ENCODE measurements at places on chromosomes 2 and 18. TPM values are rescaled to one million over a fixed set of nuclear protein-coding genes. Genes with fewer than 3 reads are reported as not detected.

Gene MAP3K19
- not detected for total RNA-seq

Gene ANKRD62
- total RNA-seq: not detected

Gene SPHKAP
- total RNA-seq: not detected

Gene SIX2
- total RNA-seq: not detected

Gene C2orf72
- total RNA-seq: 76.0 TPM

Gene KCNJ13
- not detected for total RNA-seq

Gene CCDC141
- total RNA-seq: 0.98 TPM

Gene IL18RAP
- total RNA-seq: 0.83 TPM

Gene ACTG2
- 1.3 TPM for total RNA-seq

Gene LONRF2
- 1.4 TPM for total RNA-seq

Gene DNER
- not detected for total RNA-seq

Gene RGPD3
- total RNA-seq: 0.31 TPM

Gene CHRNG
- not detected for total RNA-seq

Gene CHST9
- 3.8 TPM for total RNA-seq

Gene ABCB6
- total RNA-seq: 58.3 TPM

Gene UGT1A5
- total RNA-seq: 5.8 TPM

Gene ALPP
- not detected for total RNA-seq

DNA sequence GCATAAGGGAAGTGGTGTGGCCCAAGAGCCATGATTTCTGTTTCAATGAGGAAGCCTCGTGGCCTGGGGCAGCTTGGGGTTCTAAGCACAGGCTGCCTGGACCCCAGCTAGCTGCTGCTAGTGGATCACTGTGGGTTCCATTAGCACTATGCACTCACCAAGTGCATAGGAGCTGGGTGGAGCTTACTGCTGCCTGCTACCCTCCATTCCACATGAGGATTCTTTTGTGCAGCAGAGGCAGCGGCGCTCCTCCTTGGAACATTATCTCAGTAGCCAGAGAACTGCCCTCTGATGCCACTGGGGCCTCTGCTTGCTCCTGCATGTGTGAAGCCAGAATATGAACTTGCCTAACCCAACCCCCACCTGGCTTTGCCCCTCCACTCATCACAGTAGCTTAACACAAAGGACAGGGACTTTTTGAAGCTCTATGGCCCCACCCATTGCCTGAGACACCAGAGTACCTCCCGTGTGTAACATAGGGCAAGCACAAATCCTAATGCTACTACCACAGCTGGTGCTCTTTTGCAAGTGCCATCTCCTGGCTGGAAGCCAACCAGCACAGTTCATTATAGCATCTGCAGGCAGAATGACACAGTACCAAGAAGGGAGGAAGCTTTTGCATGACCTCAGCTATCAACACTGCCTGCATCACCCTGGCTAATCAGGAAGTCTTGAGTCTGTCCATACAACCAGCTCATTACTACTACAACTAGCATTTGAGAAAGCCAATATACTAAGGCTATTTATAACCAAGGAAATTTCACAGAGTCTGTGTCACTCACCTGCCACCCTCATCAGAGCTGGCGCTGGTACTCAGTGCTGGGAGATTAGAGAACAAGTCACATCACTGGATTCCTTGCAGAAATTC lies 297.0 kb upstream of the GULP1 start:
- DNase-seq: no peak

DNA sequence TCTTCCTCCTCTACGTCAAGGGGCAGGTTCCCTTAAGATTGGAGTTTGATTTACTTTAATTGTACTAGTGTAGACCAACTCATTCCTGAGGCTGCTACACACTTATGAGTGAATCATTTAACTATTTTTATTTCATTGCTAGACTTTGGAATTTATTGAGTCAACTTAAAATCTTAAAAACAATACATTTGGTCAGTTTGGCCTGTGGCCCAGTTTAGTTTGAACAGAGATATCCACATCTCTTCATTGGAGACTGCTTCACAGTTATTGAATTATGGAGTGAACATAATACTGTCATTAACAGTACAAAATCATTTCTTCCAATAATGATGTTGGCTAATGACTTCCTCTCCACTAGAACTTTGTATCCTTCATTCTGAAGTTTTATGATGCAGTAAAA lies 34.5 kb upstream of the STPG4 start:
- DNase-seq: no peak

GRCh38 chr2:105070010-105070865 lies 32.4 kb downstream of the MRPS9 start:
- DNase-seq: no peak

- peak; percentile 98 for DNase-seq
These were observed at the start of gene CNNM4 for GRCh38 chr2:96760036-96760985. TSS of gene CNNM4 (plus strand) at chr2:96760902. CDS start at chr2:96761000, 98 bp downstream.

DNA sequence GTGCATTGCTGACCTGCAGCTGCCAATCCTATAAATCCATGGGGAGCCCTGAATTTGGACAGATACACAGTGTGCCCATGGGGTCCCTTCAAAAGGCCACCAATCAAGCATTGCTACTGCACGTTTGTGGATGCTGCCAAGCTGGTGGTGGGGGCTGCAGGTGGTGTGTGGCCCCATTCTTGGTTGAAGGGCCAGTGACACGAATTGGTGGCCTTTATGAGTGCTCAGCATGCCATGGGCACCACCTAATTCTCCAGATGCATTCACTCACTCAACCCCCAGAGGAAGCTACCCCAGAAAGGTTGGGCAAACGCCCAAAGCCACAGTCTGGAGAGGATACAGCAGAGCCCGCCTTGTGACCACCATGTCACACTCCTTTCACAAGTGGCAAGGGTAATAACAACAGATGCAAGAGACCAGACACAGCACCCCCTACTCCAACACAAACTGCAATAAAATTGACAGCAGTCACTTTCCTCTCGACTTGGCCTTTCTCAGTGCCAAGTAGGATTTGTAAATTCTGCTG lies 27.1 kb downstream of the MC2R start:
- DNase-seq: no peak

DNA sequence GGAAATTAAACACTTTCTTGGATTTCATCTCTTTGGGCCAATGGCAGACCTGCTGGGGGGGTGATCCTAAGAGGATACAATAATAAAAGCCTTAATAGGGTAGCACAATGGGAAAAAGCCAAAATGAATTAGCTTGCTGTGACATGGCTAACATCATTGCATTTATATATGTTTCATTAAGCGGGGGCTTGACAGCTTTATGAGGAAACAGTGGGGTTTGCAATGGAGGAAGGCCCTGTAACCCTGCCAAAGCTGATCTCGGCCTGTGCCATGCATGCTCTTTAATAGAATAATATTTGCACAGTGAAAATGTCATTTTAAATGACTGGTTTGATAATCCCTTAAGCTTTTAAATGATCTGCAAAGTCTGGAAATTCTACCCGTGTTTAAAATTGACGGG lies 291.5 kb downstream of the SLC4A3 start:
- no peak for DNase-seq

DNA sequence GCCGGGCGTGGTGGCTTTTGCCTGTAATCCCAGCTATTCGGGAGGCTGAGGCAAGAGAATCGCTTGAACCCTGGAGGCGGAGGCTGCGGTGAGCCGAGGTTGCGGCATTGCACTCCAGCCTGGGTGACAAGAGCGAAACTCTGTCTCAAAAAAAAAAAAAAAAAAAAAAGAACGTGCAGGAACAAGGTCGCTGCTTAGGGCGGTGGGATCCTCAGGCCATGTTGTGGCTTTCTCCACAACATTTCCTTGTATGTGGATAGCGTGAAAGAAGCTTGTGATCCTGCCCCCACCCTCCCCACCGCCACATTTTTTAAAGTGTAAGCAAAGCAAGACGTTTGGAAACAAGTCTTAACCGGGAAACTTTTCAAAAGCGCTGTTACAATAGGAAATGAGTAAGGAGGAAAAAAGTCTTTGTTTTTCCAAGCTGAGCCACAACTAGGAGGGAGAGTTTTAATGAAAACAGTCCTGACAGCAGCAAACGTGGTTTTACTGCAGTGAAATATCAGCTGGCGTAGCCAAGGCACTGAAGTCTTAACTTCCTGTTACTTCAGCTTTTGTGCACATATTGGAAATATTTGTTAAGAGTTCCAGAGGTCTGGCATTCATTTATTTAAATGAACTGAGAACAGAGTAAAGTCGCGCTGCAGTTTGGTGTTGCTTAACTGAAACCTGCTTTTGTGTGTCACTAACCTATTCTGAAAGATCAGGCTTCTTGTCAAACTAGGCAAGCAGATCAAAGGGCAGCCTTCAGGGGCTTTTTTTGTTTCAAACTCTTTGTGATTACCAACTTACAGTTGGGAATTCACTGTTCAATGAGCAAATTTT lies 3.8 kb downstream of the TGIF1 start:
- peak; percentile 40 for DNase-seq

GRCh38 chr2:55871637-55872036 lies 51.9 kb downstream of the EFEMP1 start:
- no peak for DNase-seq

GRCh38 chr2:238139196-238140039 lies 950 bp downstream of the KLHL30 start:
- DNase-seq: no peak

GRCh38 chr2:12857891-12858290 lies 141.2 kb downstream of the TRIB2 start:
- DNase-seq: no peak

GRCh38 chr2:3242747-3243369 lies 134.8 kb downstream of the EIPR1 start:
- no peak for DNase-seq

DNA sequence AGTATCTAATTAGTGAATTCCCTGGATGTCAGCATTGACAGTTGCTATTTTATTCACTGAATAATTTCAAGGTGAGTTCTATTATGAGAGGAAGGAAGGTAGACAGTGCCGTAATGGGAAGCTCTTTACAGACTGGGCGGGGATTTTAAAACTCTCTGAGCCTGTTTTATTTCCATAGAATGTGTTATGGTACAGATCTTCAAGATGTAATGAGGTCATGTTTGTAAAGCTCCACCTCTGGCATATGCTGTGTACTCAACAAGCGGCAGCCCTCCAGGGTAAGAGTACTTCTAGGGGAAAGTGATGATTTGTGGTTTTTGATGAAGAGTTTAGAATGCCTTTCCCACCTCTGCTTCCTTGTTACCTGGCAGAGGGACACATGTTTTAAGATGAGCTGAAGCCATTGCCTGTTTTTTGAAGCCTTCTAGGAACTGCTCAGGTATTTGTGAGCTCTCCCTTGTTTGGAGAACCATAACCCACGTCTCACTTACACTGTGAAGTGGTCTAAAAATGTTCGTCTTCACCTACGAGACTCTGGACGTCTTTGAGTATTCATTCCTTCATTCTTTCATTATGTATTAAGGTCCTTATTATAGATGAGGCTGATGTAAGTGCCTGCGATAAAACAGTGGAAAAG lies 251.2 kb downstream of the PTGR3 start:
- DNase-seq: no peak

DNA sequence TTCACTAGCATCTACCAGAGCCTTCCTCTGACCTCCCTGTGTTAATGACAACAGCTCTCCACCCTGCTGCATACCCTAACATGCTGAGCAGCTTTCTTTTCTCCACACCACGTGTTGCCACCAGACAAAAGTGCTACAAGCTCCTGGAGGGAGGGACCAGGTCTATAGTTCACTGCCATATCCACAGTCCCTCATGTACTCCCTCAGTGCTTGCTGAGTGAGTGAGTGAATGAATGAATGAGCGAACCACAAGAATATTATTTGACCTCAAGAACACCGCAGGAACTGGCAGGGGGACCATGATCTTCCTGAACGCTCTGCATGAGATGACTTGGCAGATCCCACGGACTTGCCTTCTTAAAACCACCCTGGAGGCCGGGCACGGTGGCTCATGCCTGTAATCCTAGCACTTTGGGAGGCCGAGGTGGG lies 47.4 kb upstream of the CAB39 start:
- DNase-seq: no peak

DNA sequence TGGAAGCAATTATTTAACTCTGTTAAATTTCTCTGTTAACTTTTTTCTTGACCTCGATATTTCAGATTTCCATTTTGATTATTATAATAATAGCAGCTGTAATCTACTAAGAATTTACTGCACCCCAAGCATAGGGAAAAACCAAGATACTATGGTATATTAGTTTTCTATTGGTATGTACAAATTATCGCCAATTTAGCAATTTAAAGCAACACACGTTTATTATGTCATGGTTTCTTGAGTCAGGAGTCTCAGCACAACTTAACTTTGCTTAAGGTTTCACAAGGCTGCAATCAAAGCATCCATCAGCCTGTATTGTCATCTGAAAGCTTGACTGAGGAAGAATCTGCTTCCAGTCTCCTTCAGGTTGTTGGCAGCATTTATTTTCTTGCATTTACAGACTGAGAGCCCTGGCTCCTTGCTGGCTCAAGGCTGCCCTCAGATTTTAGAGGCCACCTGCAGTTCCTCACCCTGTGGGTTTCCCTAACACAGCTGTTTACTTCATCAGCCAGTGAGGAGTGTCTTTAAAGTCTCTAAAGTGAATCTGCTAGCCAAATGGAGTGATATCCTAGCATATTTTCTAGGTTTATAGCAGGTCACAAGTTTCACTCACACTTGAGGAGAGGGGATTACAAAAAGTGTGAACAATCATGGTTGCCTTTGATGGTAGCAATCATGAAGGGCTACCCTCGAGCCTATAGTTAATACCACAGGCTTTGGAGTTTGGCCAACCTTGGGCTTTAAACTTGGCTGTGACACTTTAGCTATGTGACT lies 4.4 kb upstream of the VPS54 start:
- no peak for DNase-seq

GRCh38 chr18:30163573-30163972 lies 879.0 kb downstream of the DSC3 start:
- DNase-seq: no peak

- no peak for DNase-seq
These were observed 8.3 kb upstream of the DNAH7 start for GRCh38 chr2:196076778-196077568.

- DNase-seq: no peak
These were observed 7.2 kb upstream of the PROC start for GRCh38 chr2:127410871-127411652.

DNA sequence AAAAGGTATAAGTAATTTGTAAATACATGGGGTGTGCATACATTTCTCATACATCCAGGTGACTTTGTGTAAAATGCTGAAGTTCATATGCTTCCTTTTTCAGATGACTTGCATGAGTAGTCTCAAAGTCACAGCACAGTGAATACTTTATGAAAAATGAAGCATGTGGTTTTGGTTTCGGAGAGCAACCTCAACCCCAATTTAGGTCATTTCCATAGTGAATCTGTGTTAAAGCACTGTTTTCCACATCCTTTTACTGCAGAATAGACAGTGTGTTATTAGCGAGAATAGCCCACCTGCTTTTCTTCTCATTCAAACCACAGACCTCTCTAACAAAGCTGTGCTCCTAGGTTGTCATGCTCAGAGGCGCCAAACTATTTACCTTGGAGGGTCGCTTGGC lies 204.4 kb upstream of the RASGRP3 start:
- DNase-seq: no peak

- DNase-seq: peak; percentile 65
These were observed 137.5 kb downstream of the TPO start for GRCh38 chr2:1550658-1551316.

- DNase-seq: no peak
These were observed 96.2 kb upstream of the RMP24 start for GRCh38 chr18:35876243-35876642.
